ENCODE measurements at places on chromosomes 7 and 10.

DNA sequence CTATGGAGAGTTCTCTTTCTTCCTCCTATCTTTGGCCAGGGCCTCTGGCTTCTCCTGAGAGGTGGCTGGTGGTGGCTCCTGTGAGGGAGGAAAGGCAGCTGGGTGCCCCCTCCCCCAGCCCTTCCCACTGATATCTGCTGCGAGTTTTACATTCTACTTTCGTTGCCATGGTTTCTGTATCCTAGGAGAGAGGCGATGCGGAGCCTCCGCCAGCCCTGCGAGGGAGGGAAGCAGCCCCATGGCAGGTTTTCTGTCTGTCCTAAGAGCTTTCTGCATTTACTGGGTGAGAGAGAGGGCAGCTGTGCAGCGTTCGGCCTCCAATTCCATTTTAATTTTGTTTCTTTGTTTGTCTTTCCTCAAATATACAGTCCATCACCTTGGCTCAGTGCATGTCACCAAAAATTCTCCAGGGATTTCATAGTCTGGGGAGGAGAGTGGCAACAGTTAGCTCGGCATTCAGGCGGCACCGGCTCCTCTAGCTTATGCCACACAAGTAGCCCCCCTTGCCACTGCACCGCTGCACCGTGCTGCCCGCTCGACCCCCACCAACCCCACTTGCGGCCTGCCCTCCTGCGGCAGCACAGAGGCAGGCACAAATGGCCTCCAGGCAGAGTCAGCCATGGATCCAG, 20.4 kb downstream of the DNAJB12 start:
- no peak for DNase-seq

GRCh38 chr7:325051-325798, 35.3 kb downstream of the FOXL3 start:
- no peak for DNase-seq

- DNase-seq: no peak
Measured at GRCh38 chr7:35723011-35723410, 28.1 kb upstream of the HERPUD2 start.

DNA sequence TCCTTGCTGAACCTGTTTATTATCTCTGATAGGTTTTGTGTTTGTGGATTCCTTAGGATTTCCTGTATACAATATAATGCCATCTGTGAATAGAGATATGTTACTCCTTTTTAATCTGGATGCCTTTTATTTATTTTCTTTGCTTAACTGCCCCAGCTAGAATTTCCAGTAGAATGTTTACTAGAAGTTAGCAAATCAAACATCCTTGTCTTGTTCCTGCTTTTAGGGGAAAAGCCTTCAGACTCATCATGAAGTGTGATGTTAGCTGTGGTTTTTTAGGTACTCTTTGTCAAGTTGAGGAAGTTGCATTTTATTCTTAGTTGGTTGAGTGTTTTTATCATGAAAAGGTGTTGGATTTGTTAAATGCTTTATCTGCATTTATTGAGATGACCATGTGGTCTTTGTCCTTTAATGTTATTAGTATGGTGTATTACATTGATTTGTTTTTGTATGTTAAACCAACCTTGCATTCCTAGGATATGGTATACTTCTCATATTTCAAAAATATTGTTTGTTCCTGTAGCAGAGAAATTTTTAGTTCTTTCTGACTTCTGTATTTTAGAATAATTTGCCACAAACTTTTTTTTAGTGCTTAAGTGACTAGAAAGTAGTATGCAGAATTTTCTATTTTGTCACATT, 24.3 kb downstream of the PPP2R2D start:
- DNase-seq: no peak

DNA sequence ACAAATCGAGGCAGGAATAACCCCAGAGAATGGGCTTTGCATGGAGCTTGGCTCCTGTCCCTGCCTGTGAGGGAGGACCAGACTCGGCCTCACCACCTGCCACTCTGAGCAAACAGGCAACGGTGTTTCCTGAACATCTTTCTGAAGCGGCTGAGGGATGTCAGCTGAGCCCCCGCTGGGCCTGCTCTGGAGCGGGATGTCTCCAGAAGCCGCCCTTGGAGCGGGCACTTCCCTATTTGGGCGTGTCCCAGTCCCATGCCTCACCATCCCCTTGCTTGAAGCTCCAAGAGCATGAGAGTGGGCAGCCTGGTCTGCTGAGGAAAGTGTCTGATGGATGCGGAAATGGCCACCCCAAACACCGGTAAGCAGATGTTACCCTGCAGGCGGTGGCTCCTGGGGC, 10.2 kb downstream of the ALKBH4 start:
- DNase-seq: no peak

DNA sequence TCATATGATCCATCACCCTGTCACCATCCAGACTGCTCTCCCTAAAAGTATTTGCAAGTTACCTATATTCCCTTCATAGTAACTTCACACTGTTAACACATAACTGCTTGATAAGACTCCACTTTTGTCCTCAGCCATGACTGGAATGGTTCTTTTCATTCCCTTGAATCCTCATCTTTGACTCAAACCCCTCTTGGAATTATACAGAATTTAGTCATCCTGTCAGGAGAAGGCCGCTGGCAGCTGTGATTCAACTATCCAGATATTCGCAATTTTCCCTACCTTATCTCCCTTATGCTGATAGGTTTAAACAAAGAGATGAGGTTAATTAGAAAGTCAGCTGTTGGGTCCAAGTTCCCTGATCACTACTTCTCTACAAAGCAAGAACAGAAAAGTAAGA, 143.0 kb upstream of the HPS1 start:
- DNase-seq: no peak

DNA sequence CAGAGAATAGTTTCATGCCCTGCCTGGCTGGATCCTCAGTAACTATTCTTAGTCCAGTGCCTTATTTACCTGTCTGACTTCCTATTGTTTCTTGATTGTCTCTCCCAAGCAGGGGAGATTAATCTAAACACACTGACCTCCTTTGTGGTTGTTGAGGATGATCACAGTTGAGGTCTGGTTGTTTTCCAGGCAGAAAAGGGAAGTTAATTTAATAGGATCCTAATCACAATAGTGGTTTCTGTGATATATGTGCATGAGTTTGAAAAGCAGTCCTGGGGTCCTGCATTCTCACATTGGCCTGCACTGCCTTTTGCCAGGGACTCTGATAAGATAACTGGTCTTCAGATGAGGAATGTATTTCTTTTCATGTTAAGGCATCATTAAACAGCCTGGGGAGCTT, 130.1 kb downstream of the SND1 start:
- no peak for DNase-seq

GRCh38 chr10:51288511-51288910, 214.2 kb downstream of the PRKG1 start:
- no peak for DNase-seq

GRCh38 chr10:74231375-74231774, 80.4 kb downstream of the ADK start:
- DNase-seq: no peak

DNA sequence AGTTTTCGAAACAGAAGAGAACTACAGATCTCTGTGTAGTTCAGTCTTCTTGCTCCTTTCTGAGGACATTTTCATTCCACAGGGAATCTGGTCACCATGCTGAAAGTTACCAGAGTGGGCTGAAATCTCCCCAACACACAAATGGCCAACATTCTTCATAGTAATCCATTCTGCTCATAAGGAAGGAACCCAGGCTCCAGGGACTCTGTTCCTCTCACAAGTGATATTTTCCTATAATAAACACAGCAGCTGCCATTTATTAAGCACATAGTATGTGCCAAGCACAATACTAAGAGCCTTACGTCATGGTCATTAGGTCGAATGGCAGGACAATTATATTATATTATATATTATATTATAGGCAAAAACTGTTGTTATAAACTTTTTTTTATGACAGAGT, 109.8 kb downstream of the RAB11FIP2 start:
- no peak for DNase-seq

- DNase-seq: no peak
Measured at GRCh38 chr10:79385804-79386531, 38.7 kb downstream of the PPIF start.

GRCh38 chr10:24465891-24466818, 257.2 kb downstream of the KIAA1217 start:
- no peak for DNase-seq

- DNase-seq: no peak
Measured at GRCh38 chr7:74071121-74071520, 12.5 kb upstream of the LIMK1 start.

- no peak for DNase-seq
Measured at GRCh38 chr7:1883031-1883761, 213.1 kb downstream of the ELFN1 start.

GRCh38 chr7:155251831-155252230, 45.8 kb upstream of the INSIG1 start:
- DNase-seq: no peak

GRCh38 chr7:157573244-157573643, 236.4 kb downstream of the DNAJB6 start:
- DNase-seq: no peak

DNA sequence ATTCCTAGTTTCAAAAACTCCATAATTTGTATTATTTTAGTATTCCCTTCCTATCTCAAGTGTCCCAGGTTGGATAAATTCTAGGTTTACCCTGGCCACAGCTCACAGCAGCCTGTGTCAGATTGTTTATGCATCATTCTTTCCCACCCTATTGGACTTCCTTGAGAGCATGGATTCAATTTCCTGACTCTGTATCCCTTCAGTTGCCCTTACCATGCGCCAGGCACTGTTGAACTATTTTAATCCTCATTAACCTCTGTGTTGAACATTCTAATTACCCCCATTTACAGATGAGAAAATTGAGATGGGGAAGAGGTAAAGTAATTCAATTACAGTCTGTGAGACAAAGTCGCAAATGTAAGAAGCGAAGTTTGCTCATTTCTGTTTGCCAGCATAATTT, 58.8 kb downstream of the STEAP1B start:
- DNase-seq: no peak

GRCh38 chr10:43843321-43844101, 194.8 kb upstream of the ZNF32 start:
- DNase-seq: no peak

DNA sequence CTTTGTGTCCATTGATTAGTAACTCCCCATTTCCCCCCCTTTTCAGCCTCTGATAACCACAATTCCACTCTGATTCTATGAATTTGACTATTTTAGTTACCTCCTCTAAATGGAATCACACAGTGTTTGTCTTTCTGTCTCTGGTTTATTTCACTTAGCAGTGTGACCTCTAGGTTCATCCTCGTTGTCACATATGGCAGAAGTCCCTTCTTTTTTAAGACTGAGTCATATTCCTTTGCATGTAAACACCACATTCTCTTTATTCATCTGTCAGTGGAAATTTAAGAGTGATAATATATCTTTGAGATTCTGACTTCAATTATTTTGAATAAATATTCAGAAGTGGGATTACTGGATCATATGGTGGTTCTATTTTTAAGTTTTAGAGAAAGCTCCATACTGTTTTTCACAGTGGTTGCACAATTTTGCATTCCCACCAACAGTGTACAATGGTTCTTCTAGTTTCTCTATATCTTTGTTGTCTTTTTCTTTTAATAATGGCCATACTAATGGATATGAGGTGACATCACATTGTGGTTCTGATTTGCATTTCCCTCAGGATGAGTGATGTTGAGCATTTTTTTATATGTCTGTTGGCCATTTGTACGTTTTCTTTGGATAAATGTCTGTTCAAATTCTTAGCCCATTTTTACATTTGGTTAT, 126.1 kb upstream of the GRB10 start:
- no peak for DNase-seq

GRCh38 chr7:26192485-26193087, 8.0 kb downstream of the HNRNPA2B1 start:
- no peak for DNase-seq

DNA sequence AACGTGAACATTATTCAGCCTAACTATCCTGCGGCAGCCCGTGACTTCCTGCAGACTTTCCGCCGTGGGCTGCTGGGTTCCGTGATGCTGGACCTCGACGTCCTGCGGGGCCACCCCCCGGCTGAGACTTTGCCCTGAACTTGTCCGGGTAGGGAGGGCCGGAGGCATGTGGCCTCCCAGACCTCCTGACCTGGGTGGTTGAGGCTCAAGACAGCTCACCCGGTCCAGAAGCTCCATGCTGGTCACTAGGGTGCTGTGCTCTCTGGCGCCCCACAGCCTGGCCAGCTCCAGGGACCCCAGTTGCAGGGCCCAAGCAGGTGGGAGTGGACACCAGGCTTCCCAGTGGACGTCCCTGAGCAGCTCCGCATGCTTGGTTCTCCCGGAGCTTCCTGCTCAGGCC, 4.4 kb downstream of the SPRN start:
- no peak for DNase-seq

DNA sequence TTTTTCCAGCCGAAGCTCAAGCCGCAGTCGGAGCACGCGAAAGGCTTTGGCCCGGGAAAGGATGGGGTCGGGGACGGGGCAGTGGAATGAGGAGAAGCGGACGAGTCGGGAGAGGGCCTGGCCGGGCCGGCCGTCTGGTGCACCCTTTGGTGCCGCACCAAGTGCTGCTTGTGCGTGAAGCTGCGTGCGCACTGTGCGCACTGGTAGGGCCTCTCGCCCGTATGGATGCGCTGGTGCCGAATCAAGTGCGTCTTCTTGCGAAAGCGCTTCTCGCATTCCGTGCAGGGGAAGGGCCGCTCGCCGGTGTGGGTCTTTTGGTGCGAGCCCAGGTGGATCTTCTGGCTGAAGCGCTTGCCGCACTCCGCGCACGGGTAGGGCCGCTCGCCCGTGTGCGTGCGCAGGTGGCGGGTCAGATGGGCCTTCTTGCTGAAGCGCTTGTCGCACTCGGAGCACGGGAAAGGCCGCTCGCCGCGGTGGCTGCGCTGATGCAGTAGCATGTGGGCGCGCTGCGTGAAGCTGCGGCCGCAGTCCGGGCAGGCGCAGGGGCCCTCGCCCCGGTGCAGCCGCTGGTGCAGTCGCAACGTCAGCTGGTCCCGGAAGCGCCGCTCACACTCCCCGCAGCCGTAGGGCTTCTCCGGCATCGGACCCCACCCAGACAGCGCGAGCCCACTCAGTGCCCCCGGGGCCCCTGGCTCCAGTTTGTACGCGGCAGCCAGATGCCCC, 7.8 kb downstream of the ZNF467 start:
- no peak for DNase-seq

GRCh38 chr7:20226860-20227259, 9.7 kb upstream of the MACC1 start:
- no peak for DNase-seq

DNA sequence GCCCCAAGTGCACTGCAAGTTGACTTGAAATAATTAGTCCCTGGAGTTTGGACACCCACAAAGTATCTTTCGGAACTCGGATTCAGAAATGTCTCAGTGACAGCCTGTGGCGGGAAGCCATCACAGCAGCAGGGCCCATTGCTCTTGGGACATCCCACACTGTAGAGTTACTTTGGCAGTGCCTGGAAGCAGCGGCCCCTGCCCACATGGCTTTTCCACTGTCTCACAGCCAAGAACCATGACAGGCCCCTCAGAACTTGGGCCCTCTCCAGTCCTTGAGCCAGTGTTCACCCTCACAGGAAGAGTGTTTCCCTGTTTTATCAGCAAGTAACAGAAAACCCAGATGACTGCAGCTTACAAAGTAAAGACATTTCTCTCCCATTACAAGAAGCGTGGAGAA, 477.0 kb upstream of the GALNT17 start:
- DNase-seq: no peak

- no peak for DNase-seq
Measured at GRCh38 chr7:143390104-143390772, 9.1 kb downstream of the ZYX start.

Data from stimulated activated CD8-positive, alpha-beta memory T cell treated with anti-CD3 and anti-CD28 coated beads, Interleukin-4, amount 100 ng/mL, for 1 hour (primary cell).